WTC11 (cell line): ENCODE measurements at places on chromosomes 6 and 20. TPM values are rescaled to one million over a fixed set of nuclear protein-coding genes. Genes with fewer than 3 reads are reported as not detected.

Gene SLC22A16
- 0.34 TPM in 1 of 3 replicates, not detected in the others for total RNA-seq

GRCh38 chr6:26159357-26160273 is 72.4 kb downstream of the HFE start:
- H3K27ac ChIP-seq = peak overlapping the region; percentile 89
- H3K4me1 ChIP-seq = peaks cover 27% of the 10 kb centered on the region
- H3K4me3 ChIP-seq = peak overlapping the region; percentile 84
- peaks cover 16% of the 10 kb centered on the region for H3K36me3 ChIP-seq

- peaks cover 14% of the 10 kb centered on the region for H3K27me3 ChIP-seq
- DNase-seq = no peak
- H3K27ac ChIP-seq = no peak overlapping the region
- no peak overlapping the region for H3K4me3 ChIP-seq
- peaks cover 21% of the 10 kb centered on the region for H3K4me1 ChIP-seq
These were observed 43.2 kb upstream of the PNRC1 start for GRCh38 chr6:89037141-89037900.

- H3K36me3 ChIP-seq = peaks cover 8% of the 10 kb centered on the region
- no peaks in the 10 kb centered on the region for H3K4me1 ChIP-seq
- no peaks in the 10 kb centered on the region; the same call in 1 of the 2 replicates for H3K27me3 ChIP-seq
These were observed 5.3 kb upstream of the GUCA1B start for GRCh38 chr6:42200035-42200434.
